GM20000 (cell line): ENCODE measurements at places on chromosomes 6 and 20.

- DNase-seq = no peak
Measured at GRCh38 chr20:36871640-36872570, 4.0 kb upstream of the TLDC2 start.

- no peak for DNase-seq
Measured at GRCh38 chr20:44941120-44941691, 19.0 kb downstream of the TOMM34 start.

- DNase-seq = no peak
Measured at GRCh38 chr6:52550870-52551269, 26.0 kb downstream of the TRAM2 start.

GRCh38 chr6:111282515-111282914 lies 195.2 kb downstream of the SLC16A10 start:
- DNase-seq = no peak

DNA sequence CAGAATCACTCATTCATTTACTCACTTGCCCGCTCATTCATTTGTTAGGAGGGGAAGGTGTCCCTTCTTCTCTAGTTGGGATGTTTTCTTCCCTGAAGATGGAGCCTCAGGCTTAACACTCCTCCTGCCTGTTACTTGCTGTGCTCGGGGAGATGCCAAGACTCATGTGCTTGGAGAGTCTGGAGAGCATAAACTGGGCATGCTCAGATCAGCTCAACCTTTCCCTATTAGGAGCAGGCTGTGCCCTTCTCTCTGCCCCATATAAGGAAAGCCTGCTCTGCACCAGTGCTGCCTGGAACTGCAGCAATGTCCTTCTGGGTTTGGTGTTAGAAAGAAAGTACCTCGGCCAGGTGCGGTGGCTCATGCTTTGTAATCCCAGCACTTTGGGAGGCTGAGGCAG lies 18.0 kb upstream of the UBE2V1 start:
- DNase-seq = no peak
